ENCODE measurements at places on chromosomes 5 and 9.
A peak's percentile ranks its signal among the peaks of the same experiment; 100 is the strongest.

DNA sequence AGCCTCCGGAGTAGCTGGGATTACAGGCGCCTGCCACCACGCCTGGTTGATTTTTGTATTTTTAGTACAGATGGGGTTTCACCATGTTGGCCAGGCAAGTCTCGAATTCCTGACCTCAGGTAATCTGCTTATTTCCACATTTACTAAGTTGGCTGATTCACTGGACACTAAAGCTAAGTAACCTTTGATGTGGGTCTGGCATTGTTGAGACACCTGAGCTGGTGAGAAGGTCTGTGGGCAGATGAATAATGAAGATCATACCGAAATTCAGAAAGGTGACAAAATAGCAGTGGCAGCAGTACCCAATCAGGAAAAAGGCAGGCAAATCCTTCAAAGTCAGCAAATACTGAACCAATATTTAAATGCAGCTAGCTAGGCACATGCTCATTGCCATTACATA, 210.6 kb upstream of the ZNF608 start:
- DNase-seq = no peak

DNA sequence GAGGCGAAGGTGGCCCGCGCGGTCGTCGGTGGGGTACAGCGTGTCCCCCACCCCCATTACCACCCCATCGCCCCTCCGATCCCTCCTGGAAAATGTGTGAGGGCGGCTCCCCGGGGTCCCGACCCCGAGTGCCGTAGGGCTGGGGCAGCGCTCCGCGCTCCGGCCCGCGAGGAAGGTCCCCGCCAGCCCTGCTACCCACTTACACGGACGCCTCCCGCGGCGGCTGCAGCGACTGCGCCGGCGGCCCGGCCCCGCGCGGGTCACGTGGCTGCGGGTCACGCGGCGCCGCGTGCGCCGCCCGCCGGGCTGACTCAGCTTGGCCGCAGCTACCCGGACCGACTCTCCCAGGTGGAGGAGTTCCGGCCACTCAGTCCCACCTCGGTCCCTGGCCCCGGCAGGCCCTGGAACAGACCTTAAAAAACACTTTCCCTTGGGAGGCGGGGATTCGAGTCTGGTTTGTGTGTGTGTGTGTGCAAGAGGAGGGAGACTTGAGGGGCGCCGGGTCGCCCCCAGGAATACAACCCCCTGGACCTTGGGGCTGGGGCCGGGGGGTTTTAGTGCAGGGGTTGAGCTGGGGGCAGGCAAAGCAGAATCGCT, at the start of gene GNPDA1:
GNPDA1 (minus strand) TSS at position 236 of the 597 bp plus-strand sequence. CDS start 992 bp downstream, outside the sequence.
- peak; percentile 47 for DNase-seq

GRCh38 chr5:59772757-59773156, 120.8 kb downstream of the PDE4D start:
- DNase-seq = no peak

GRCh38 chr9:81116340-81117137, 572.8 kb downstream of the TLE1 start:
- no peak for DNase-seq

DNA sequence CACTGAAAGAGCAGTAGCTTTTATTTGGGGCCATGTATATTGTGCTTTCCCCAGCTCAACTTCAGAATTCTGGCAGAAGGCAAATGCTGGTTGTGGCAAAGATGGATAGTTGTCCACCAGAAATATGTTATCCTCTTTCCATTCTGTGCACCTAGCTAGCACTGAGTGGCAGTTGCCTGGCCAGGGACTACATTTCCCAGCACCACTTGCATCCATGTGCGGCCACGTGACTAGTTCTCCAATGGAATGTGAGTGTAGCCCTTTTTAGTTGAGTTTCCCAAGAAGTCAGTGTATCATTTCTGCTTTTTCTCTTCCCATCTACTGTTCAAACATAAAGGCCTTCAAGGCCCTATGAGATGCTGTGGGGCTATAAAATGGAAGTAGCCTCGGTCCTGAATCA, 354.0 kb upstream of the CLINT1 start:
- DNase-seq = no peak

GRCh38 chr9:89145097-89145496, 33.5 kb downstream of the SHC3 start:
- no peak for DNase-seq

DNA sequence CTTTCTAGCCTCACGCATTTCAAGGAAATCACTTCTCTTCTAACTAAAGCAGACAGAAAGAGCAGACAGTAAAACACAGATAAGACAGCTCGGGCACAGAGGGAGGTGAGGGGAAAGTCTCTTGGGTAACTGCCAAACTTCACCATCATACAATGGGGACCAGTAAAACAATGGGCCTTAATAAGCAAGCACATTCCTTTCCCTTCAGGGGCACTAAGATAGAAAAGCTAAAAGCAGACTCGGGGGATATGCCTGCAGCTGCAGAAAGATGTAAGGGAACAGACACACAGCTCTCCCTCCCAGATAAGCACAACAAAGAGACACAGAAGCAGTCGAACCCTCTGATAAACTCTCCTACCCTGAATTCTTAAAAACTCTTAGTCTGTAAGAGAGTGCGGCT, 15.6 kb upstream of the CKS2 start:
- DNase-seq = no peak

DNA sequence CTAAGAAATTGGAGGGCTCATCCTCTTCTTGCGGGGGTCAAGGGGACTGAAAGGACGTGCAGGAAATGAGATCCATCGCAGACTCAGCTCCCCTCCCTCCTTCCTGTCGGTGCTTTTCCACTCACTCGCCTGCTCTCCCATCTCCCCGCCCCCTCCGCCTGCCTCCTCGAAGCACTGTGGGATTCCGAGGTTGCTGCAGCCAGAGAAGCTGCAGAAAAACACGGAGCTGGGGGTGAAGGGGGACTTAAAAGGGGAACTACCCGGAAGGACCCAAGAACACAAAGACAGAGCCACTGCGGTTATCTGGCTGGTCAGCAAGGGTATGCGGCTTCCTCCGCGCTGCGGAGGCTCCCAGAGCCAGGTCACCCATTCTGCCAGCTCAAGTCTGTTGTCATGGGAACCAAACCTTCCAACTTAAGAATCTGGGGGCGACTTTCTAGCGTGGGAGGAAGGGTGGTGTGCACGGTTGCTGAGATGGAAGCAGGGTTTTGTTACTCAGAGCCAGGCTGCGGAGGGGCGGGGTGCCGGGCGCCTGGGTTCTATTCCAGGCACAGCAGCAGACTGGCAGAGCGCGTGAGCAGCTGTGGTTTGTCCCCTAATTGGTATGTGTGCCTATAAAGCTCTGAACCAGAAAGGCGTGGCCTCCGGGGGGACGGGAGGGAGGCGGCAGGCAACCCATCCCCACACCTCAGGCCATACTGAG, 24.9 kb downstream of the PCDHGC5 start:
- no peak for DNase-seq

GRCh38 chr5:57495285-57496086, 12.9 kb upstream of the ACTBL2 start:
- DNase-seq = no peak

- no peak for DNase-seq
Measured at GRCh38 chr9:133415170-133415569, 2.6 kb downstream of the REXO4 start.

GRCh38 chr9:80871596-80871995, 817.8 kb downstream of the TLE1 start:
- no peak for DNase-seq

- no peak for DNase-seq
Measured at GRCh38 chr9:73906671-73907070, 590.5 kb upstream of the RORB start.

- DNase-seq = no peak
Measured at GRCh38 chr5:367358-368130, 46.0 kb downstream of the AHRR start.

DNA sequence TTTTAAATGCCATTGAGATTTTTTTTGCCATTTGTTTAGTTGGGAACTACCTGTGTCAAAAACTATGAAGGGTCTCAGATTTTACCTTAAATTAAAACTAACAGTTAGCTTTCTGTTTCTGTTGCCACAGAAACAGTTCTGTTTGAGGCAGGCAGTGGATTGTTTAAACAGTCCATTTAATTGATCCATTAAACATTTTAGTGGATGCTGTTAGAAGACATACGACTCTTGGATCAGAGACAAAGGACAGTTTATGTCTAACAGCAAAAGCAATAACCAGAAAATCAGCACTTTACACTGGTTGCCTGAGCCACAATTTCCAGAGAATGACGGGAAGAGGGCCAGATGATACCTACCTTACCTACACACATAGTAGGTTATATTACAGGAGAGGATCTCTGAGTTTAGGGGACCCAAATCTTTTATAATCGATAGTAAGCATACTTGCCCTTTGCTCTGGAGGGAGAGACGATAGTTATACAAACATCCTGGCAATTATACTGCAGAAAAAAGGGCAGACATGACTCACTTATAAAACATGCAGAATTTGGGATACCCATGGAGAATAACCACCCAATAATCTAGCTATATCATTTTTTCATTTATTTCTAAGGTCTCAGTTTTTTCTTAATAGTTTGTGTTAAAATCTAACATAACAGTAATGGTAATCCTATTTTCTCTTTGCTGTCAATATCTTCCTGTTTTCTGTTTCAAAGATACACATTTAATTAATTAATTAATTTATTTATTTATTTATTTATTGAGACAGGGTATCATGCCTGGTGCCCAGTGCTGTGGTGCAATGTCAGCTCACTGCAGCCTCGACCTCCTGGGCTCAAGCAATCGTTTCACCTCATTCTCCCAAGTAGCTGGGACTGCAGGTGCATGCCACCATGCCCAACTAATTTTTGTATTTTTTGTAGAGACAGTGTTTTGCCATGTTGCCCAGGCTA, 136.7 kb upstream of the TNFAIP8 start:
- no peak for DNase-seq

DNA sequence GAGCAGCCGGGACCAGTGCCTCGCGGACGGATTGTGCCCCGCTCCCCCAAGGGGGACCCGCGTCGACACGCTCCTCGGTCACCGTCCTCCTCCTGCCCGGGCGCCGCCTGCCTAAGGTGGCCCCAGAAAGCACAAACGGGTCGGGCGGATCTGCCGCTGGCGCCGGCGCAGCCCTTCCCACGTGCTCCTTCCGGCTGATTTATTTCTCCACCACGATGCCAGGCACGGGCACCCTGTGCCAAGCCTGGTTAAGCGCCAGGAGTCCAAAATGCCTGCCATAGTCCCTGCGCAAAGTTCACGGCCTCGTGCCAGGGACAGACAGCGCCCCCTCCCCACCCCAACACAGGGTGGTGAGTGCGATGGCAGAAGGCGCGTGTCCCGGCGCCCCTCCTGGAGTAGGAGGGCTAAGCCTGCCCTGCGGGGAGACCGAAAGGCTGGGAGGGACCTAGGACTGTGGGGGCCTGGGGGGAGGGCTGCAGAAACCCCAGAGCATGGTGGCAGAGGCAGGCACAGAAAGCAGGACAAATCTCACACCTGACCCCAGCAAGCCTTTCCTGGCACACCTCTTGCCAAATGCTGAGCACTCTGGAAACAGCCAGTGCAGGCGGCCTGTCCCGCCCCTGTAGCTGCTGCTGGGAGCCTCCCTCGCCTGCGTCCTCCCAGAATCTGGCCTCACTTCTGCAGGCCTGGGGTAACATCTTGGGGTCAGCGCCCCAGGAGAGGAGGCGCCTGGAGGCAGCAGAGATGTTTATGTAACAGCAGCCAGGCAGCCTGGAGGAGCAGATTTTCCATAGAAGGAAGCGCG, 1.1 kb upstream of the NOTCH1 start:
- peak; percentile 42 for DNase-seq

DNA sequence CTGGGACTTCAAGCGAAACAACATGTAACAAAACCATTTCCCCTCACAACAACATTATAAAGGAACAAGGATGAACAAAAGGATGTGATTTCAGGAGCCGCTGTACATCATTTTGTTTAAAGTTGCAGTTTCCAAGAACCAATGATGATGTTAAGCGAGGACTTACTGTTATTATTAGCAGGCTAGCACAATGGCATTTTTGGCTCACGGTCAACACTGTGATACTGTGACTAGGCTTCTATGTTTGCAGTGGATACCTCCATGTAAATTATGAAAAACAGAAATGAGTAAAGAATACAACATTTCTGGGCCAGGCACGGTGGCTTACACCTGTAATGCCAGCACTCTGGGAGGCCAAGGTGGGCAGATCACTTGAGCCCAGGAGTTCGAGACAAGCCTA, 113.0 kb downstream of the AUH start:
- DNase-seq = no peak

DNA sequence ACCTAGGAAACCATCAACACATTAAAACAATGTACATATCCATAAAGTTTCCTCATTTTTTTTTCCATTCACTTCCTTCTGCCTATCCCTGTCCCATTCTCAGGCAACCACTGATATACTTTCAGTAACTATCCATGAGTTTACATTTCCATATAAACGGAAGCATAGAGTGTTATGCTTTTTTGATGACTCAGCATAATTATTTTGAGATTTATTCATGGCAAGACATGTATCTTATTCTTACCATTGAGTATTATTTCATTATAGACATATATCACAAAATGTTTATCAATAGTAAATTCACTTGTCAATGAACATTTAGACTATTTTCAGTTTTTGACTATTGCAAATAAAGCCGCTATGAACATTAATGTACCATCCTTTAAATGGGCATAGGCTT, 1786.8 kb upstream of the ACO1 start:
- no peak for DNase-seq

All from activated T-cell treated with anti-CD3 and anti-CD28 coated beads for 1 hour (primary cell).